Fibroblast of pulmonary artery (primary cell): ENCODE measurements at places on chromosomes 3 and 15.
A peak's percentile ranks its signal among the peaks of the same experiment; 100 is the strongest.

- DNase-seq, result no peak
These were observed 69.0 kb upstream of the LPP start for GRCh38 chr3:188084752-188085583.

- peak; percentile 22 for DNase-seq
These were observed 928 bp downstream of the RAD18 start for GRCh38 chr3:8962226-8962861.

DNA sequence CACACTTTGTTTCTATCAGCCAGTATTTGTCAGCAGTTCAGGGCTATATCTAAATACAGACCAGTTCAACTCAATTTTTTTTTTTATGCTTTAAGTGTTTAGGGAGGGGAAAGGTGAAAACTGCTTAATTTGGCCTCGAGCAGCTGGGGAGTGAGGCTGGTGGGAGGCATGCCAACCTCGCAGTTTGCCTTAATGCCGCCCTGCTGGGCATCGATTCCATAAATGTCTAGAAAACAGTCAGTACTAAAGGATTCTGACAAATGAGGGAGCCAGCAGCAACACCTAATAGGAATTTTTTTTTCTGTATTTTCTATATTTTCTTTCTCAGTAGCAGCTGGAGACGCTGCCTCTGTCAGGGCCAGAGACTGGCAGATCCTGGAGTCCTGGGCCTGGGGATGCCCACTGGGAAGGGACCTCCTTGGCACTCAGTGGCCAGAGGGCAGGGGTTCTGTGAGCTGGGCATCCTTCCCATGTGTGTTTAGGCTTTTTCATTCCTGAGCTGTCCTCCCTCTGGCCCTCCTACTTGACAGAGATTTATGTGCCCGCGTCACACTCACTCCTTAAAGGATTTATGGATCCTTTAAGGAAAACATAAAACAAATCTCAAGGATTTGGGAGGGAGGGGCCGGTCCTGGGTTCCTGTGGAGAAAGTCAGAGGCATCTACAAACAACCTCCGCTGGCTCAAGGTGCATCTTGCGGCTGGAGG lies 117.8 kb downstream of the WNT5A start:
- no peak for DNase-seq

GRCh38 chr3:36734742-36735141 lies 29.6 kb downstream of the DCLK3 start:
- no peak for DNase-seq

GRCh38 chr15:28932361-28932760 lies 46.6 kb downstream of the APBA2 start:
- no peak for DNase-seq
